ENCODE measurements at places on chromosomes 12 and 14.

DNA sequence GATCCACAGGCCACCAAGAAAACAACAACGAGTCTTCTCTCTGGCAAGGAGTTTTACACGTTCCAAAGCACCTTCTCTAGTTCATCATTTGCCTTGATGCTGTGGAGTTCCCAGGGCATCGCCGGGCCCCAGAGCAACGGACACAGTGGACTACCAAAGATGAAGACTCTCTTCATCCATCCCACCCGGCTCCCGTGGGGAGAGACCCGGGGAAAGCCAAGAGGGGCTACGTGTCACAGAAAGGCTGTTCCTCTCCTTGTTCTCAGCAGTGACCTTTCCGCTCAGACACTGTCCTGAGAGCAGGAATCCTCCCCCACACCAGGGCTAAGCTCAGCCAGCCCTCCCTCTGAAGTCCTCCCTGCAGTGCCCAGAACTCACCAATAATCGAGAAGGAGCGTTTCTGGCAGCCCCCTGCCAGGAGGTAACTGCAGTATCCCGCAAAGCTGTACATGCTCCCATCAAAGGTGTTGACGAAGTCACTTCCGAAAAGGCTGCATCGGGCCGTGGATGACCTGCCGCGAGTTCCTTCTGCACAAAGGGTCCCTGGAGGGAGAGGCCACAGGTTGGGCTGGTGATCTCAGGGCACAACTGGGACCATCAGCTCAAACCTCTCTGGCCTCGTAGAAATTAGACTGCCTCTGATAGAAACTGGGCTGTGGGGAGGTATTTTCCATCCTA is 3.5 kb downstream of the VWF start:
- DNase-seq: no peak

DNA sequence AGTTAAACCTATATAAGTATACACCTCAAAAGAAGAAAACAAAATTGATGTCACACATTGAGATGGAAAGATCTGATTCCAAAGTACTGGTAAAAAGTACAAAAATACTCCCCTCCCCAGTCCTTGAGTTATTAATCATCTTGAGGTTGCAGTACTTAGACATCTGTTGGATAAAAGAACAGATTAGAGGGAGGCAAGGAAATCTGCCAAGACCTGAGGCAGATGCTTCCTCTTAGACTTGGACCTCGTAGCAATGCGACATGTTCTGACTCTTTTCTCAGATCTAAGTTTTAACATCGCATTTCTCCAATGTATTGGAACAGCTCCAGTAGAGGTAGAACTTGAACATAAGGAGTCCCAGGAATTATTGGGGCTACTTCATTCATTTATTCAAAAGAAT is 187.9 kb upstream of the GRIN2B start:
- DNase-seq: no peak

DNA sequence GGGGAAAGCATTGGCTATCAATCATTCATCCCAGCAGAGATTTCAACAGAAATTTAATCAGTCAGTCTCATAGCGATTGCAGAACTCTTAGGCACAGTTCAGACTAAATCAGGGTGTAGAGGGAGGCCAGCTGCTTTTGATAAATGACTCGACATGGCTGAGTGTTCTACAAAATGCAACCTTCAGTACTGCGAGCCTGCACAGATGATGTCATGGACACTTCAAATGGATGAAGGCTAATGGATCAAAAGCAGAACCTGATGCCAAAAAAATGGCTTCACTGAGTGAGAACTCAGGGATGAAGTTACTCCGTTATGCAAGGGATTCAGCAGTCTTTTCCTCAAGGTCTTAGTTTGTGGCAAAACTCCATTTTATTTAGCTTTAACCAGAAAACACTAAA is 167.3 kb downstream of the DACT1 start:
- no peak for DNase-seq

DNA sequence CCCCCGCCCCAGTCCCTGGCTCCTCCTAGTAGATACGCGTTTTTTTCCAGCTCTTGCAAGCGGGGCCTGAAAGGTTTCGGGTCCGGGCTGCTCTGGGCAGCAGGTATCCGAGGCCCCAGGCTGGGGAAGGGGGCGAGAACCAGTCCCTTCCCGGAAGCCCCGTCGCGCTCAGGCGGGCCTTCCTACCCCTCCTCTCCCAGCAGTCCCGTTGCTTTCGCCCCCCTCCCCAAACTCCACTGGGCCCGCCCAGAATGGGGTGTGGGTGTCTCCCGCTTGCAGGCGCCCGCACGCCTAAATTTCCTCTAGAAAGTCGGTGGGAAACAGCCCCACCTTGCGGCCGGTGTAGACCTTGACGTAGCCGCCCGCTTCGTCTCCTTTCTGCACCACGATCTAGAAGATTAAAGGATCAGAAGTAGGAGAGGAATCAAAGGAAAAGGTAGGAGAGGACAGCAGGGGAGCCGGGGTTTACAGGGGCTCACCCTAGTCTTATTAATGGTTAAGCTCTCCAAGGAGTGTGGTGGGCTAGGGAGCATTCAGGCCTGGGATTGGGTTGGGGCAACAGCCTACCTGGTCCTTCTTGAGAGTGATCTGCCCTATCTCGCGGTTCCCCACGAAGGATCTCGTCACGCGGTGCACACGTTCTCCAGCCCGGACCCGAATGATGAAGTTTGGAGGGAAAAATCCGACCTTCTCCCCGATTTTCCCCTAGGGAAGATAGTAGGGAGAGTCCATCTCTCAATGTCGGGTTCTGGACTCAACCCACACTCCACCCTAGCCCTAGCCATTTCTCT is 7.3 kb downstream of the STAC3 start:
- peak; percentile 90 for DNase-seq

GRCh38 chr12:3885277-3886094 is 12.3 kb upstream of the PARP11 start:
- DNase-seq: peak; percentile 35

DNA sequence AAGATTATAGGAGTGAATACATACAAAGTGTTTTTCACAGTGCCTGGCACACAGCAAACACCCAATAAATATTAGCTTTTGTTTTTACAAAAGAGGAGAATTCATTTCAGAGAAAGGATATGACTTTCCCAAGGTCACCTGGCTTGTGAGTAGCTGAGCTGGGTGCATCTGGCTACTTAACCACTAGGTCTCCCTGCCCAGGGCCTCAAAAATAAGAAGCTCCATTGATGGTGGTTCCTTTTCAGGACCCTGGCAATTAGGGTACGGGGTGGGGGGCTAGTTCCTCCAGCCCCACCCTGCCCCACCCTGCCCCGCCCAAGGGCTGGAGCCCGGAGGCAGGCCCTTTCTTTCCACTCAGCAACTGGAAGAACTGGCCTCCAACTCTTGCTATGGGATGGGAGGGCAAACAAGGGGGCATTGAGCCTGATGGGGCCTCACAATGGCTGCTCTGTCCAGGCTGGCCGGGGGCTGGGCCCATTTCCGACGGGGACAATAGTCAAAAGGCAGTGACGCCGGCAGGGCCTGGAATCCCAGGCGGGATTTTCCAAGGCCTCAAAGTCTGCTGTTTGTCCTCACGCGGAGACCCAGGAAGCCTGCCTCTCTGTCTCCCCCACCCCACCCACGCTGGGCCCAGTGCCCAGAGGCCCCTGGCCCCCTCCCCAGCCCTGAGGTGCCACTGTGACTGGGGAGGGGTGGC is 8.2 kb upstream of the ATG101 start:
- no peak for DNase-seq

GRCh38 chr12:46209914-46210872 is 58.6 kb downstream of the SLC38A1 start:
- DNase-seq: peak; percentile 80

DNA sequence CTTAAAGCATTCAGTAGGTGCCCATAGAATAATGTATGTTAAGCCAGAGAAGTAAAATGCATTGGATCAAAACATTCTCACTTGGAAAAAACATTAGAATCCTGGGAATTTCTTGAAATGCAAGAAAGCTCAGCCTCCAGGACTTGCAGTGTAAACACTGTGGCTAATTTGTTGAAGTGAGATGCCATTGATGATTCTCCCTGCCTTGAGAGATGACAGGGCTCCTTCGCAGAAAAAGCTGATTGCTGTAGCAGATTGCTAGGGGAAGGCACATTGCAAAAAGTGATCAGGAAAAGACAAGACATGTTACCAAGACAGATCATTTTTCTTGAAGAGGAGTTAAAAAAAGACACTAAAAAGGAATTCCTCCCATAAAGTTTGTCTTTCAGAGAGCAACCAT is 204.2 kb upstream of the HMGA2 start:
- no peak for DNase-seq

DNA sequence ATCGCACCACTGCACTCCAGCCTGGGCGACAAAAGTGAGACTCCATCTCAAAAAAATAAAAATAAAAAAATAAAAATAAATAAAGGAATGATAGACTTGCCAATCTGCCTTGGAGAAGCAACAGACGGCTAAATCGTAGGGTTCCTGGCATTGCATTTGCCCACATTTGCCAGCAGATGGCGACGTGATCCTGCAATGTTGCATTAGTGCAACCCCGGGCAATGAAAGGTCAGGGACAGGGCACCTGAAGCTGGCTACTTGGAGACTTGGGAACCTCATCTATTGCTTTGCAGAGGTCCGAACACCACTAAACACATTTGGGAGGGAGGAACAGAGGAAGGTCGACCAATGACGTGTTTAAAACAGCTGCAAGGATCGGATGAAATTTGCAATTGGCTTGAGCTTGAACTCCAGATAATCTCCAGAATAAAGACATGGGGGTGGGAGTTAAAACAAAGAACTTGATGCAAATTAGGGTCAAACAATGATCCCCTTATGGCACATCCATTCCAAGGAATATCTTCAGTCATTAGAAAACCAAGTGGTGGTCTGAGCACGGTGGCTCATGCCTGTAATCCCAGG is 34.6 kb downstream of the SPRING1 start:
- peak; percentile 74 for DNase-seq

DNA sequence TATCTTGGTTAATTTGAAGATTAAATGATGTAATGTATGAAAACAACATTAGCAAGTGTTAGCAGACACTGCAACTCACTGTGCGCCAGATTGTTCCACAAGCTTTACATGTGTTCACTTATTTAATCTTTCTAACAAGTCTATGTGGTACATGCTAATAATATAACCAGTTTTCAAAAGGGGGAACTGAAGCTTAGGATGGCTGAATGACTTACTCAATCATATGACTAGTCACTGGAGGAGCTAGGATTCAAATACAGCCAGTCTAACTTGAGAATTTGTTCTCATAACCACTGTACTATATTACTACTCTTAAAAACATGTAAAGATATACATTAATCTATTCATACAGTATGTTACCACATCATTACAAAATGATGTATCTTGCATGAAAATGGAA is 60.5 kb upstream of the LRIG3 start:
- DNase-seq: no peak

DNA sequence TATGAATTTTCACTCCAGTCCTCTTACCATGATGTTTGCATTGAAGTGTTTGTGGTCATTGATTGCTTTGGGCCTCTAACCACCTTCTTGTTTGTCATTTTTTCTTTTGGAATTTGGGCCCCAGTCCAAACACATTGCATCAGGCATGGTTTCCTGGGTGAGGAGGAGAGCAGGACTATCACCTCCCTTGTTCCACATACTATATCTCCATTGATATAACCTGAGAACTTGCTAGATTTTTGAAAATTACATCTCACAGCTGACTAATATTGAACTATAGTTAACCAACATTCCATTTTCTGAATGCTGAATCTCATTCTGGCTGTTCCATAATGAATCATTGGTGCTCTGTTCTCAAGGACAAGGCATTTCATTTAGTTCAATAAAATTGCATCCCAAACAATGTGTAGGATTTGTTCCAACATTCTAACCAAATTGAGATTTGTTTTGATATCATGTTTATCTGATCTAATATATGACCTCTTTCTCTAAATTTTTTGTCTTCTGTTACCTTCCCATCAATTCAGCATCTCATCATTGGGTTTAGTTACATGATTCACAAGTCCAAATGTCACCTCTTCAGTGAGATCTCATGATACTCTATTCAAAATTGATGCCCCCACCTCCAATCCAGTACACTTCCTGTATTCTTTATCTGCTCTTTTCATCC is 329.0 kb downstream of the ZFP36L1 start:
- DNase-seq: no peak

DNA sequence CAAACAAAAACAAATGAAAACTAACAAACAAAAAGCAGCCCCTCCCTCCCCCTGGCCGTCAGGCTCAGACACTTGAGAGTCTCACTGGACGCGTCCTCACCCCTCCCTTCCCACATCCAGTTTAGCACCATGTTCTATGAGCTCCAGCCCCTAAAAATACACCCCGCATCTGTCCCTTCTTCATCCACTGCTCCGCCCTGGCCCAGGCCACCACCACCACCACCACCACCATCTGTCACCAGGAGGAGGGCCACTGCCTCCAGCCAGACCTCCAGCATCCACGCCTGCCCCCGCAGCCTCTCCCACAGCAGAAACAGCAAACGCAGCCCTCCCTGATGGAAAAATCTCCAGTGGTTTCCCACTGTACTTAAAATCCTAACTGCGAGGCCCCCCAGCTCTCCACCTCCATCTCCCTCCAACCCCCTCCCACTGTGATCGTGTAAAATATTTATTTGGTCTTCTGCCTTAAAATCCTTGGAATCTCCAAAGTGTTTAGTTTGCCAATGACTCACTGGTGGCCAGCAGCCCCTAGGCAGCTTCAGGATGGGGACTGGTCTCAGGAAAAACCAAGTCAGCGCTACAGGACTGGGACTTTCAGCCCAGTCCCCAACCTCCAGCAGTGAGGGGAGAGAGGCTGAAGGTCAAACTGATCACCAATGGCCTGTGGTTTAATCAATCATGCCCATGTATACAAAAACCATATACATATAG is 95.1 kb downstream of the SCARB1 start:
- DNase-seq: no peak

DNA sequence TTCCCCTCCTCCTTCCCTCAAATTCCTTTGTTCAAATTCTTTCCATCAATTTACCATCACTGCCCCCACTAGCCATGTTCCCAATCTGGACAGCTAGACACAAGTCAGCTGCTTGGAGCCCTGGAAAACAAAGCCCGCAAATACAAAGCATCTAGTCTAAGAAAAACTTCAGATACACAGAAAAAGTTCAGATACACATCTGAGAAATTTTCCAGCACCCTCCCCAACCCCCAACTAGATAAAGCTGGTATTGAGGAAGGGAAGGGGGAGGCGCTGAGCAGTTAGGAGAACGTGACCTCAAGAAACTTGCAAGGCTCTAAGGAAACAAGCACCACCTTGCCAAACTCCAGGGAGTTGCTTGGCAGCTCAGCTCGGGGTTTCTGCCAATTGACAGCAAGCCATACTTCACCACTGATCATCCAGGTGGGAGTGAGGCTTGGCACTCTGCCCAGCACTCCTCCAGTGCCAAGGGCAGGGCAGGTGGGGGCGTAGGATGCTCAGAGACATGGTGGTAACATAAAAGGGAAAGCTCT is 5.1 kb upstream of the CNIH1 start:
- DNase-seq: no peak

DNA sequence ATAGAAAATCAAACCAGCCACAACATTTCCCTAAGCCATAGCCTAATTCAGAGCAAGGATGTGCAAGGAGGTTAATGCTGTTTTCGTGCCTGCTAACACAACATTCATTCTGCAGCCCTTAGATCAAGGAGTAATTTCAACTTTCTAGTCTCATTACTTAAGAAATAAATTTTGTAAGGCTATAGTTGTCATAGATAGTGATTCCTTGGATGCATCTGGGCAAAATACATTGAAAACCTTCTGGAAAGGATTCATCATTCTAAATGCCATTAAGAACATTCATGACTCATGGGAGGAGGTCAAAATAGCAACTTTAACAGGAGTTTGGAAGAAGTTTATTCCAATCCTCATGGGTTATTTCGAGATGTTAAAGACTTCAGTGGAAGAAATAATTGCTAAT is 283.2 kb downstream of the RPAP3 start:
- DNase-seq: no peak

GRCh38 chr14:77543637-77544334 is 45.2 kb upstream of the ISM2 start:
- no peak for DNase-seq

All from stimulated activated CD4-positive, alpha-beta T cell treated with anti-CD3 and anti-CD28 coated beads, Interleukin-15, amount 100 ng/mL, for 24 hours (primary cell).